Glutamatergic neuron (in vitro differentiated cells): ENCODE measurements at places on chromosomes 3 and 15.

- DNase-seq: no peak
These were observed 604.3 kb downstream of the FGF12 start for GRCh38 chr3:192122832-192123594.

- no peak for DNase-seq
These were observed 27.3 kb downstream of the SST start for GRCh38 chr3:187642861-187643260.

- DNase-seq: no peak
These were observed 186.9 kb downstream of the FAM43A start for GRCh38 chr3:194872669-194872977.

GRCh38 chr3:46632792-46633191 is 20.5 kb downstream of the FAM240A start:
- no peak for DNase-seq

GRCh38 chr3:170368921-170369320 is 11.4 kb downstream of the SKIL start:
- no peak for DNase-seq

DNA sequence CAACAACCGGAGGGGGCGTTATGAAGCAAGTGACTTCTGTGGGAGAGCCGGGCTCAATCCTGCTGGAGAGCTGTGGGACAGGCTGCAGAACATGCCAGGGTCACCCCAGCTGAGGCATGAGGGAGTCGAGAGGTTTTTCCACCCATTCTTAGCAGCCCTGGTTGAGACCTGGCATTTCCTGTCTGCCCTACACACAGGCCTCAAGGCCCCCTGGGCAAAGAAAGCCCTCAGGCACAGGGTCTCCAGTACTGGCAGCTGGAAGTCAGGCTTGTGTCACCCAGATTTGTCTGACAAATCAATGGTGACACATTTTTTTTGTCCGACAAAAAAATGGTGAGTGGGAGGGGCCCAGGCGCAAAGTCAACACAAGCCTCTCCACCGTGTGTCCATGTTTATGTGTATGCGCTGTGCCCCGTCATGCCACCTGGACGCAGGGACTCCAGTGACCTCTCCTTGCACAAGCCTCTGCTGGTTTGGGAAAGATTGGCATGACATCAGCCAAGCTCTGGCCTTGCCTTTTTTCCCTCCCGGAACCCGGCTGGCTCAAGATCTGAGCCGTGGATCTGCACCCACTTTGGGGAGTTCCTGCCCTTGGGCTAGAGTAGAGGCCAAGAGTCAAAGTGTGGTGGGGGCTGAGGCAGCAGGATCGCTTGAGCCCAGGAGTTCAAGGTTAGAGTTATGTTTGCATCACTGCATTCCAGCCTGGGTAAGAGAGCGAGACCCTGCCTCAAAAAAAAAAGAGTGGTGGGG is 20.8 kb upstream of the ALAS1 start:
- DNase-seq: no peak

DNA sequence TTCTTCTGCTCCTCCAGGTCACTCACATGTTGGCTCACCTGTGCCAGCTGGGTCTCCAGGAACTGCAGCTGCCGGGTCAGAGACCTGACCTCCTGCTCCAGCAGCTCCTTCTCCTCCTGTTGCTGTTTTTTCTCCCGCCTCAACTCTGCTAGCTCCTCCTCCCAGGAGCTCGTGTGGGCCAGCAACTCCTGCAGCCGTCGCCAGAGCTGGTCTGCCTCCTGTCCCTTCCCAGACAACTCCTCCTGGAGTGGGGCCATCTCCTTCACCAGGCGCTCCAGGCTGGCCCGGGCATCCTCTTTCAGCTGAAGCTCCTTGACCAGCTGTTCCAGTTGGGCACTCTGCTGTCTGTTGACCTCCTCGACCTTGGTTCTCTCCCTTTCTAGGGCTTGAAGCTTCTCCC is 24.5 kb downstream of the CXCR6 start:
- DNase-seq: no peak

DNA sequence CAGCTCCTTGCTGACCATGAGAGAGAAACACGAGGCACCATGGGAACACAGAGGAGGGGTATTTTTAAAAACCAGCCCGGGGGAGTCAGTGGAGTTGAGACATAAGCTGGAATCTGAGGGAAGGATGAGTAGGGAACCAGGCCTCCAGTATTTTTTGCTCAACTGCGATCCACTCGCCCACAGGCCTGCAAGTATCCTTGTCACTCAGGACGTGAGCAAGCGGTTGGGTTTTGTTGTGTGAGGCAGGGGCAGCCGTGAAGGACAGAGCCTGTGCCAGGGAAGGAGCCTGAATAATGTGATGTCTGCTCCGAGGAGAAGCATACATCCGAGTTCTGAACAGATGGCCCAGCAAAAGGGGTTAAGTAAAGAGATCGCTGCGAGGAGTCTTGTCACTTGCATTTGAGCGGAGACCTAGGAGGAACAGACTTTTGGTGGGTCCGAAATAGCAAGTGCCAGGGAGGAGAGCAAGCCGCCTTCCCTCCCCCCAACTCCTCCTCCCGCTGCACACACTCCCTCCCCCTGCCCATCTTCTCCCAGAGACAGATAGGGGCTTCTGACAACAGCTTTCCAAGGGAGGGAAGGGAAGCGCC is 20.4 kb upstream of the NTRK3 start:
- no peak for DNase-seq

DNA sequence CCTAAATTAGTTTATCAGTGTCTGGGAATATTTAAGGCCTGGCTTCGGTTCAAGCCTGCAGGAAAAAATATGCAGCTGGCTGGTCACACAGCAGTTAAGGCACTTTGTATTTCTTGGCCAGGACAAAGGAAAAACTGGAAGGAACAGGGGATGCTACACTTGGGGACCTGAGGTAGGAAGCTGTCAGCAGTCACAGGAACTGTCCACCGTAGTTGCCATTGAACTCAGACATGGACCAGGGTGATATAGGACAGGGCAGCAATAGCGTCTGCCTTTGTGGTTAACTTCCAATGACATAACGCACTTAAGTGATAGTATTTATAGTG is 49.1 kb downstream of the NR1D2 start:
- no peak for DNase-seq

DNA sequence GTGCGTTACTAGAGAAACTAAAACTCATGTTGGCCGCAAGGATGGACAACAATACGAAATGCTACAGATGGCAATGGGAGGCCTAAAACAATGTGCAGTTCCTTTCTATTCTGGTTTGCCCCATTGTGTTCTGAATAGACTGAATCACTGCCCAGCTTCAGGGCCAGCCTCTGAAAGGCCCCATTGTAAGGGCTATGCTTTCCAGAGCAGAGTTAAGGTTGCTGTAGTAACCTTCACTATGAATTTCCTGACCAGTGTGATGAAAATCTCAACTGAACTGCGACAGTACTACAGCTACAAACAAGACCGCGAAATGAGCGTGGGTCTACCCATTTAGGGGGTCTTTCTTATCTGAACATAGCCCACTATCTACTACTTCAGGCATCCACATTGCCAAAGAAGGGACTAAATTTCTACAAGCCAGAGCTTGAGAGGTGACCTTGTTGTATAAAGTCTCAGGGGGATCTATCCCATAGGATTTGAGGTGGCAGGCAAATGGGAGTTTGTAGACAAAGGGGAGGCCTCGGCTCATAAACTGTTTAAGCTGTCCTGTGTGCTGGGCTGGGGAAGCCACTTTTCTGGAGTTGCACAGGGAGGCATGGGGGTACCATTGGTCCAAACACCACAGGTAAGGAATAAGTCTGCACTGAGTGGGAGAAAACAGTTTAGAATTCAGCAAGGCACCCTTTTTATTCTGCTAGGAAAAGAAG is 80.1 kb downstream of the MYO1E start:
- DNase-seq: no peak

DNA sequence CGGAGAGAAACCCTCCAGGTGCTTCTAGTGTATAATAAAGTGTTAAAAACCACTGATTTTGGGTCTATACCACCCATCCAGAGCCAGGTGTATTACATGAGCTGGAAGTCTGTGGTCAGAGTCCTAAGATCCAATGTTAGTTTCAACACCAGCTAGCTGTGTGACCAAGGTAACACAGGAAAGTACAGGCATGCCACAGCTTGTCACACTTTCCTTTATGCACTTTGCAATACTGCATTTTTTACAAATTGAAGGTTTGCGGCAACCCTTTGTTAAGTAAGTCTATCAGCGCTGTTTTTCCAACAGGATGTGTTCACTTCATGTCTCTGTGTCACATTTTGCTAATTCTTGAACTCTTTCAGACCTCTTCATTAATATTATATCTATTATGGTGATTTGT is 201.3 kb upstream of the PRICKLE2 start:
- no peak for DNase-seq

DNA sequence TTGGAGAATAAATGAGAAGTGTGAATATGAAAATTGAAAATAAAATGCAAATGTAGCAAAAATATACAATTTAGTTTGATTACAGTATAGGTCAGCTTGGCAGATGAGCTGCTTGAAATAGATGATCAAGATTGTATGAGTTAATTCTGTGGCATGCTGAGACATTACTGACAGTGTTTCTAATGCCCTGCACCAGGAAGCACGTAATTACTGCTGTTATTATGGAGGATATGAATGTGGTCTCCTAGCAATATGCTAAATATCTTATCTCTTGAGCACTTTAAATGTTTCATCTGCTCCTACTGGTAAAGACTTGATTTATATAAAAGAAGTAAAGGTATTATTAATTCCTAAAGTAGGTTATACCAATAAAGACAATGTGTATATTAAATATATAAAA is 1015.5 kb downstream of the PLOD2 start:
- no peak for DNase-seq

- no peak for DNase-seq
These were observed 1.9 kb downstream of the SPG11 start for GRCh38 chr15:44661576-44661975.

- DNase-seq: no peak
These were observed 68.8 kb upstream of the IQSEC1 start for GRCh38 chr3:13141991-13142412.

- no peak for DNase-seq
These were observed 17.1 kb upstream of the GCNT3 start for GRCh38 chr15:59594493-59594942.

DNA sequence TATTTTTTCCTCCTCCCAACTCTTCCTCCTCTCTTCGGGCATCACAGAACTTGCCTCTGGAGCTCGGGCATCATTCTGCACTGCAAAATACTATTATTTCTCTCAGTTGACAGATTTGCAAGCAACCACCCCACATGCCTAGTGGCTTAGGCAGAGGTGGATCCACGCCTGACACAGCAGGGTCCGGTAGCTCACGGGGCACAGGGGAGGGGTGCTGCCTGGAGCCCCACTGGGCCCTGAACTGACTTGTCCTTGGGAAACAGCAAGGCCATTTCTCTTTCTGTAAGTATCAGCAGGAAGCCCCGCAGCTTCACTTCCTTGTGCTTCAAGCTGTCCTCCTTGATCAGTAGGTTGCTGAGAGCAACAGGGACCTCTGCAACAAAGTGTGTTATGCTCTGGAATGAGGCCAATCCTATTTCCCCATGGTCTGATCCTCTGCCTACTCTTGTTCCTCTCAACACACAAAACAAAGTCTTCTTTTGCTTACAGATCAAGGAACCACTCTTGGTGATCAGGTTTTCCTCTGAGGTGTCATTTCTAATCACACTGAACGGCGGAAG is 69.1 kb downstream of the FAM174B start:
- no peak for DNase-seq

- no peak for DNase-seq
These were observed 77.2 kb downstream of the CD200R1L start for GRCh38 chr3:112769286-112769978.

DNA sequence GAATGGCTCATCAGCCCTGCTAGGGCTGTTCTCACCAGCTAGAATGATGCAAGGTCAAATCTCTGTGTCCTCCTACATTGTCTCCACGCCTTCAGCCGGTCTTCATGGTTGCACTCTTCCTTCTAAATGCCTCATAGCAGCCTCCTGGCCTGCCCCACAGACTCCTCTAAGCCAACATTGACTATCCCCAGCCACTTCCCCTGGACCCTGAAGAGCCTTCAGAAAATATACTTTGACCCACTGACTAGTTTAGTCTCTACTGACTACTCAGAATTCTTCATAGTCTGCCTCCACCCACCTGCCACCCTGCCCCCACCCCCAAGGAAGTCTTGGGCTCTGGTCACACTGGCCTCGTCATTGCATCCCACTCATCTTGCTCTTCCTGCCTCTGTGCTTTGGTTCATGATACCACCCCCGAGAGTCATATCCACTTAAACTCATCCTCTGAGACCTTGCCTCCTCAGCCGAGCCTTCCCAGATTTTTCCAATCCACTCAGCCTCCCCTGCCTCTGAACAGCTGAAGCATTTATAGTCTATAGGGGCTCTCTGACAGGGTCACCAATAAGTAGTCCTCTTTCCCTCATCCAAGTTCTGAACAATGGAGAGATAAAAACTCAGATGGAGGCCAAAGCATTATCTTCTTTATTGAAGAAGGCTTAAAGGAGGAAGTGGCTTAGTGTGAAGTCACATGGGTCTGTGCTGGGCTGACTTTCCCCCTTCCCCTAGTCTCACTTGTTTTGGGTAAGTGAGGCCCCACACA is 9.5 kb upstream of the DOCK3 start:
- DNase-seq: no peak

DNA sequence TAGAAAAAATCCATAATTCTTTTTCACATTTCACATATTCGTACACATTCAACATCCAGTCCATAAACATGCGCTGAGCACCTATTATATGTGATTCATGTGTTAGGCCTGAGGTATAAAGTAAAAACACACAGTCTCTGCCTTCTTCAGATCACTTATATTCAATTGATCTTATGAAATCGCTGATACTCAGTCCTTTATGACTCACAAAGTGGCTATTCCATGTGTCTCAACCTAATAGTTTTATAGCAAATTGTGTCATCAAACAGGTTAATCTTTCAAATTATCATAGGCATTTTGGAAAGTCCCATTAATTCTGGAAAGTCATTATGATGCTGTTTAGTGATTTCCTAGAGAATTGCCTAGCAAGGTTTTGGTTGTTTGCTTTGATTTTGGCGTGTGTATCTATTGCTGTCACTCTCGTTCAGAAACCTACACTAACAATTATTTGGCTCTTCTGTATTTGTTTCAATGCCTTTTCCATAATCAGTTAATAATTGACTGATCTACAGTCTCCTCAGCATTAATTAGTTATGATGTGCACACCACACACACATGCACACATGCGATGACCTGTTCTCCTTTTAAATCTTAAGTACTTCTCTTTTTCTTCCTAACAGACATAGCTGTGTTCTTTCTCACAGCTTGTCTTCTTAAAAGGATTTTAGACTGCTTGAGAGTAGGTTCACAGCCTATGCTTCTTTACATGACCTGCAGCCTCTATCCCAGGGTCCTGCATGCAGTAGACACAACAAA is 353.1 kb downstream of the MECOM start:
- no peak for DNase-seq
